ENCODE measurements at places on chromosomes 4 and X. TPM values are rescaled to one million over a fixed set of nuclear protein-coding genes. Genes with fewer than 3 reads are reported as not detected.

The ASB11 gene
- not detected for total RNA-seq

The NOX1 gene
- not detected for total RNA-seq

The GPR101 gene
- not detected for total RNA-seq

The TCEAL2 gene
- total RNA-seq = 6.3 TPM

The PPARGC1A gene
- 13.4 TPM for total RNA-seq

The CCNQ gene
- 28.9 TPM for total RNA-seq

The MAPK10 gene
- 92.6 TPM for total RNA-seq

The SMIM31 gene
- total RNA-seq = not detected

The GAGE12H gene
- total RNA-seq = not detected

The RHOXF1 gene
- 0.98 TPM for total RNA-seq

The HSFX4 gene
- total RNA-seq = not detected

The REELD1 gene
- total RNA-seq = not detected

The NEUROG2 gene
- 7.3 TPM for total RNA-seq

The WNK3 gene
- 19.7 TPM for total RNA-seq

The ENAM gene
- not detected for total RNA-seq

The NAA11 gene
- not detected for total RNA-seq

The ABCB7 gene
- total RNA-seq = 30.5 TPM

The ARHGAP36 gene
- total RNA-seq = 0.27 TPM

The SPANXN5 gene
- total RNA-seq = not detected

The ERAS gene
- total RNA-seq = not detected

The GPR173 gene
- total RNA-seq = 85.3 TPM

The PF4V1 gene
- total RNA-seq = not detected

The PDE6B gene
- 2.3 TPM for total RNA-seq

The CORIN gene
- 0.32 TPM for total RNA-seq

The ZNF630 gene
- total RNA-seq = 2.8 TPM

The TTC29 gene
- 0.44 TPM for total RNA-seq

The STARD8 gene
- total RNA-seq = 1.1 TPM

The HAND2 gene
- not detected for total RNA-seq

The FRMD7 gene
- total RNA-seq = not detected

The RADX gene
- total RNA-seq = 7.5 TPM

The WDR19 gene
- 48.6 TPM for total RNA-seq

The SNX25 gene
- total RNA-seq = 27.5 TPM

The LAMP2 gene
- 48.9 TPM for total RNA-seq

The IL2RG gene
- not detected for total RNA-seq

The SPARCL1 gene
- not detected for total RNA-seq

The RGN gene
- 2.7 TPM for total RNA-seq

The UTP3 gene
- 23.5 TPM for total RNA-seq

The HPGD gene
- 0.64 TPM for total RNA-seq

The CSAG3 gene
- total RNA-seq = 7.4 TPM

The SULT1B1 gene
- 0.10 TPM for total RNA-seq

The PCDH18 gene
- 7.4 TPM for total RNA-seq

The CT45A2 gene
- not detected for total RNA-seq

The TCP11X2 gene
- total RNA-seq = 3.7 TPM

The SPP1 gene
- total RNA-seq = 1.1 TPM

The IL13RA2 gene
- total RNA-seq = not detected

The AMER1 gene
- 11.3 TPM for total RNA-seq

The SHROOM3 gene
- 1.9 TPM for total RNA-seq

The MGAT4D gene
- not detected for total RNA-seq

The PNMA6A gene
- 14.0 TPM for total RNA-seq

The ZXDB gene
- total RNA-seq = 4.9 TPM

The PRAF2 gene
- total RNA-seq = 41.5 TPM

The GASK1B gene
- 0.07 TPM for total RNA-seq

The FAT4 gene
- total RNA-seq = 6.8 TPM

The TSPAN7 gene
- total RNA-seq = 54.0 TPM

The HEPH gene
- total RNA-seq = 2.2 TPM

The GLRA3 gene
- not detected for total RNA-seq

The GLOD5 gene
- total RNA-seq = not detected

The SPACA5 gene
- total RNA-seq = not detected

The USP51 gene
- total RNA-seq = 2.7 TPM

The UBE2D3 gene
- 261 TPM for total RNA-seq

Data from glutamatergic neuron (in vitro differentiated cells).